Activated CD8-positive, alpha-beta memory T cell treated with anti-CD3 and anti-CD28 coated beads, Interleukin-2, amount 10 ng/mL, durations not matched to agents 7 days and 5 days (primary cell): ENCODE measurements at places on chromosomes 2 and 18.
A peak's percentile ranks its signal among the peaks of the same experiment; 100 is the strongest.

DNA sequence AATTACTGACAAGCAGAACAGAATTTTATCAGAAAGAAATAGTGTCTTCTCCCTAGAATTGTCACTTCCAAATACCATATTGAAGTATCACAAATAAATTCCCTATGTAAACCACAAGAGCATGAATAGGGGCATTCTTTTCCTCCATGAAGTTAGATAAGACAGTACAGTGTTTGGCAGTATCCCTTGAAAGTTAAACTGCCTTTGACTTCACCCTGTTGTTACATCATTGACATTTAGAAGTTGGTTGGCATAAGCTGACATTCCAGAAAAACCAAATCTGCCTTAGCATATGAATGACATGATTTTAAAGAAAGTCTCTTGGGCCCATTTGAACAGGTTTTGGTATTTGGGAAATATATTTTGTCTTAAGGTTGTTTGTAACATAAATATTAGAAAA is 50.2 kb upstream of the OSR1 start:
- DNase-seq, result no peak

DNA sequence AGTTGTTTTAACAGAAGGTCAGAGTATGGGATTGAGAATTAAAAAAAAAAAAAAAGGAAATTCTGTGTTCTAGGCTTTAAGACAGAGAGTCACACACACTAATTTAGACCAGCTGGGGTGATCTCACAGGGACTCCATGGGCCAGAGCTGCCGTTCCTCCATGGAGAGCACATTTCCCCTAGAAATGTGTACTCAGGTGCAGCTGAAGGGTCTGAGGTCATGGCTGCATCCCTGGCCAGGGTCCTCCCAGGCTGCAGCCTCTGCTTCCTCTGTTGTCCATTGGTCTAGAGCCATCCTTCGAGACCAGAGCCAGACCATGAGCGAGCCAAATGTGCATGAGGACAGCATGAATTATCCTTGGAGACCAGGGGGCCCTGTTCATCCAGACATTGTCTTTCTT is 190.1 kb upstream of the TNP1 start:
- no peak for DNase-seq

- DNase-seq, result no peak
These were observed 27.6 kb upstream of the CERS6 start for GRCh38 chr2:168428431-168428830.

DNA sequence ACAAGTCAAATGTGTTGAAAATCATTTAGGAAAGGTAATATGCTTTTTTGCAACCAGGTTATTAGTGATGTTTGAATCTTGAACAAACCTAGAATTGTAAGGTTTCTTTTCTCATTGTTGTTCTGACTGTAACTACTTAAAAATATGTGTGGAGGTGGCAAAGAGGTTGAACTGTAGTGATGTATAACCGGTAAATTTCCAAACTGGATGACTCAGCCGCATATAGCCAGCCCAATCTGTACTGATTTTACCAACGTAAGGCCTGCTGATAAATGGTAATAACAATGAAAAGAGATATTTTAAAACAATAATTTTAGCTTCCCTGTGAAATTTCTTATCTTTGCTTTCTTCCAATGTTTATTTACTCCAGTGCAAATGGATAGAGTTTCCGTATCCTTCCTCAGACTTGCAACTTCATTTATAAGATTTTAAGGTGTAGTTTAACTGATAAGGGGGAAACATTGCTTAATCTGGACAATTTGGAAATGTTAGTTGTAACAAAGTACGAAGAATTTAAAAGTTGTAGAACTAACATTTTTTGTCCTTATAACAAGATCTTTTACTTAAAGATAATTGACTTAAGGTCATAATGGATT is 1170.4 kb upstream of the ZEB2 start:
- no peak for DNase-seq

GRCh38 chr2:195579776-195580555 is 77.1 kb upstream of the SLC39A10 start:
- no peak for DNase-seq

DNA sequence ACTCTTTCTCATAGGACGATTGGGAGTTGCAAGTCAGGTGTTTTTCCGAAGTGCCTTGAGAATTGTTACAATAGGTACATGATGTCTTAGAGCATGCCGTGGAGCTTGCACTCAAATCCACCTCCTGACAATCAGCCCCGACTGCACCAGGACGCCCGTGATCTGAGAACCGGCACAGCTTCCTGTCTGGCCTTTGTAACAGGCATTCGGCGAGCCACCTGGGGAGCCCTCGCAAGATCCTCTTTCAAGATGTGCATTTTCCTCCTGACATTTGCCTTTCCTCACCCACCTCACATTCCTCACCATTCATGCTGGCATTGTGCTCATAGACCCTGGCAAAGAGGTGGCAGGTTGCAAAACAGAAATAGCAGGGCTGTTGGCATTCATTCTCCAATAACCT is 427.3 kb downstream of the GALR1 start:
- no peak for DNase-seq

- DNase-seq, result no peak
These were observed 319.2 kb upstream of the LRATD1 start for GRCh38 chr2:14313341-14313740.

- no peak for DNase-seq
These were observed 110.4 kb downstream of the MAP2 start for GRCh38 chr2:209534228-209534627.

DNA sequence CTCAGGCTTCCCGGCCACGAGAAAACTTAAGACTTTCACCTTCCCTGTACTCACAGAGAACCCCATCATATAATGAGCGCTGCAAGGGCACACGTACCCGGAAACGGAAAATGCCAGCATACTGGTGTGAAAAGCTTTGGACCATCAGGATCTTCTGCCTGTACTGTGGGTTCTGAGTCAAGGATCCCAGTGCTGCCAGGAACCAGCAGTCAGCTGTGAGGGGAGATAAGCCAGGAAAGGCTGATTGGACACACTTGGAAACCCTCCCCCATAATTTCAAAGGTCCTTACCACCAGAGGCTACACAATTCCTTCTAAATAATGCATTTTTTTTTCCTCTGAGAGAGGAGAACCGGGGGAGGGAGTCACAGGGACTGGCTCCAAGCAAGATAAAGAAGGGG is 31.4 kb downstream of the CAPN13 start:
- peak; percentile 27 for DNase-seq

DNA sequence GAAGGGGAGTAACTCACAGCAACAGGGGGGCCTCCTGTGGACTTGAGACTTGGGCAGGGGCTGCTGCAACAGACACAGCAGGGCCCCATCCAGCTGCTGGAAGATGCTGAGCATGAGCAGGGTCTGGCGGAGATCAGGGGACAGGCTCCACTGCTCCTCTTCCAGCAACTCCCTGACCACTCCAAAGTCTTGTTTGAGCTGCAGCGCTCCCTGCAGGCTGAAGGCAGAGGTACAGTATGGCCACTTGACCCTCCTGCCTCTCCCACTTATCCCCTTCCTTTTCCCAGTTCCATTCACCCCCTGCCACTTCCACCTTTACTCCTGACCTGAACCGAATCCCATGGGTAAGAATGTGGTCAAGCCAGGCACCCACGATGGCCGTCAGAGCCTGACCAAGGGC is 2.4 kb upstream of the MRPL53 start:
- DNase-seq, result no peak

DNA sequence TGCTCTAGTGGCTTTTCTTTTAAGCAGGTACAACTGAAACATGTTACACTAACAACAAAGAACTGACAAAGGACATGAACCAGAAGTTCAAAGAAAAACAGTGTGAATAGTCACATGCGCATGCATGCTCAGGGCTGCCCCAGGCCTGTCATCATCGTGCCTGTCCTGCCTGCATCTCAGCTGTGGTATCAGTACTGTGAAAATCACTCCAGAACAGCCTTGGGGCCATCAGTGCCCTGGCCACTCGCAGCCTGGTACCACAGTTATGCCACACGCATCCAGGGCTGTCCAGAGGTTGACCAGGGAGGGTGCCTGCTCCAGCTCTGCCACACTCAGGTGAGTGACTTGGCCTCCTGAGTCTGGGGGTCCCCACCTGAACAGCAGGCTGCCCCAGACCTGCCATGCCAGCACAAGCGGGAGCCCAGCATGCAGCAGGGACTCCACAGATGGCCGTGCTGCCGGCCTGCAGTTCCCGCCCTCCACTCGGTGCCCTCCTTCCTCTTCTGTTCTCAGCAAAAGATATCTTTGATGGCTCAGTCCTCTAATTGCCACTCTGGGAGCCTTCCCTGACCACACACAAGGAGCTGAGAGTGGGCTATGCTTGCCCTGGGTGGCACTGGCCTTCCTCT is 12.3 kb downstream of the LIMS2 start:
- no peak for DNase-seq

- no peak for DNase-seq
These were observed 228.0 kb upstream of the MEX3C start for GRCh38 chr18:51425475-51425874.

DNA sequence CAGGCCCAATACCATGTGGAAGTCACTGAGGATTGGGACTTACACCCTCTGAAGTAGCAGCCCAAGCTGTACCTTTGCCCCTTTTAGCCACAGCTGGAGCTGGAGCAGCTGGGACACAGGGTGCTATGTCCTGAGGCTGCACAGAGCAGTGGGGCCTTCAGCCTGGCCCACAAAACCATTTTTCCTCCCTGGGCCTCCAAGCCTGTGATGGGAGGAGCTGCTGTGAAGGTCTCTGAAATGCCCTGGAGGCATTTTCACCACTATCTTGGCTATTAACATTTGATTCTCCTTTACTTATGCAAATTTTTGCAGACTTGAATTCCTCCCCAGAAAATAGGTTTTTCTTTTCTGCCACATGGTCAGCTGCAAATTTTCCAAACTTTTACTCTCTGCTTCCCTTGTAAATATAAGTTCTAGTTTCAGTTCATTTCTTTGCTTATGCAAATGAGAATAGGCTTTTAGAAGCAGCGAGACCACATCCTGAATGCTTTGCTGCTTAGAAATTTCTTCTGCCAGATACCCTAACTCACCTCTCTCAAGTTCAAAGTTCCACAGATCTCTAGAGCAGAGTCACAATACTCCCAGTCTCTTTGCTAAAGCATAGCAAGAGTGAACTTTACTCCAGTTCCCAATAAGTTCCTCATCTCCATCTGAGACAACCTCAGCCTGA is 213.8 kb upstream of the MGAT5 start:
- DNase-seq, result no peak

DNA sequence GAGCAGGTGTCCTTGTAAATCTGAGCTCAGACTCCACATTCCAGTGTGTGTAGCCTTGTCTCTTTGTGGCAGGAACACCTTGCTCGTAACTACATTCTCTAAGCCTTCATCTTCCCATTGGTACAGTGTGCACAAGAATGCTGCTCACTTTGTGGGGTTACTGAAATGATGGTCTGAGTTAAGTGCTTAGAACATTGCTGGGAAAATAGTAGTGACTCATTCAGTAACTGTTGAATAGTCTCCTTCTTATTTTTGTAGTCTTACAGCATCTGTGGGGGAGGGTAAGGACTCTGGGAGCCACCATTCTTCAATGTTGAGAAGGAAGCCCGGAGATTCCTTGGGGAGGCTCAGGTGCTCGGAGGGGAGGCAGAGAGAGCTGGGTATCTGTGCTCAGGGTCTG is 236.0 kb upstream of the HDAC4 start:
- no peak for DNase-seq

DNA sequence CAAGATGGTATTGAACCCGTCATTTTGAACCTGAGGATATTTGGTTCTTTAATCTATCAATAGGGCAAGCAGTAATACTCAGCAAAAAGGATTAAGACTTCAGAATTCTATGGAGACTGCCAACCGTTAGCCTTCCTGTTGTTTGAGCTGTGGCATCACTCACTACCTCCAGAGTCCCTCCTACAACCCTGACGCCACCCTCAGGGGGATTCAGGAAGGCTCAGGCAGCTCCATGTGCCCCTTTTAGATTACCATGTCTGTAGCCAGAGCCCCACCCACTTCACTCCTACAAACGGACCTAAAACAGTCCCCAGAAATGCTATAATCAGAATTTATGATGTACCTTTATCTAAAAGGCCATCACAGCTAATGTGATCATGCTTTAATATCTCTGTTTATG is 172.9 kb downstream of the EPHA4 start:
- no peak for DNase-seq

GRCh38 chr2:215772003-215772402 is 241.3 kb downstream of the MREG start:
- DNase-seq, result no peak

DNA sequence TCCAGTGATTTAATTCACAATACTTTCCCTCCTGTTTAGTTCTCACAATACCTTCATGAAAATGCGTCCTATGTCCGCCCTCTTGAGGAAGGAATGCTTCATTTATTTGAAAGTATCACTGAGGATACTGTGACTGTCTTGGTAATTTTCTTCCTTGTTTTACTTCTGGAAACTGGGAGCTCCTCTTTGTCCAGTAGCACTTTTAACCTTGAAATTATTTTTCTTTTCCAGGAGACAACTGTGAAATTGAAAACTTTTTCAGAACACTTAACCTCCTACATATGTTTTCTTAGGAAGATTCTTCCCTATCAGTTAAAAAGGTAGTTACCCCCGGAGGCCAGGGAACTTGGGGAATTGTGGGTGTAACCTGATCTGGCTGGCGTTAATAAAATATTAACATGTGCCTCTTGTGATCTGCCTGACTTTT is 58.9 kb upstream of the STON1 start:
- DNase-seq, result no peak

GRCh38 chr2:105919191-105919811 is 174.6 kb downstream of the NCK2 start:
- no peak for DNase-seq

- no peak for DNase-seq
These were observed 19.4 kb downstream of the AGFG1 start for GRCh38 chr2:227491386-227491785.

DNA sequence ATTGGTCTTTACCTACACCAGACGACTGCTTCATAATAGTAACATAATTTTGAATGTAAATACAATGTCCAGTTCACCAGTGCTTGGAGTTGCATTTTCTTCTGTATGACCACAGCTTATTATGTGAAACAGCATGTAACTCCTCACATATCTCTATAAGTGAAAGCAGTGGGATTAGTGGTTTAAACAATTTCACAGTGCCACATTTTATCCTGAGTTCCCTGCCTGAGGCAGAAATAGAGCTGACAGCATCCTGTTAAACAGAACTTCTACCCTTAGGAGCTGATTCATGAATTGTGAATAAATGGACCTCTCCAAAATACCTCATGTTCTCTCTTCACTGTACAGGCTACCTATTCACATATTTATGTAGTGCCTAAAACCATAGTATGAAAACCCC is 542.3 kb upstream of the VWC2L start:
- no peak for DNase-seq

- no peak for DNase-seq
These were observed 59.7 kb upstream of the DNMT3A start for GRCh38 chr2:25401307-25402026.

GRCh38 chr2:191501561-191502168 is 176.3 kb upstream of the NABP1 start:
- no peak for DNase-seq

- no peak for DNase-seq
These were observed 818.7 kb downstream of the BCL11A start for GRCh38 chr2:59734743-59735142.
